NCI-H2171 treated with DMSO at 0.1 percent for 48 hours (cell line): ENCODE measurements at places on chromosomes 7 and 10.

- DNase-seq, result no peak
These were observed 573.7 kb downstream of the PARD3 start for GRCh38 chr10:34241226-34242000.

DNA sequence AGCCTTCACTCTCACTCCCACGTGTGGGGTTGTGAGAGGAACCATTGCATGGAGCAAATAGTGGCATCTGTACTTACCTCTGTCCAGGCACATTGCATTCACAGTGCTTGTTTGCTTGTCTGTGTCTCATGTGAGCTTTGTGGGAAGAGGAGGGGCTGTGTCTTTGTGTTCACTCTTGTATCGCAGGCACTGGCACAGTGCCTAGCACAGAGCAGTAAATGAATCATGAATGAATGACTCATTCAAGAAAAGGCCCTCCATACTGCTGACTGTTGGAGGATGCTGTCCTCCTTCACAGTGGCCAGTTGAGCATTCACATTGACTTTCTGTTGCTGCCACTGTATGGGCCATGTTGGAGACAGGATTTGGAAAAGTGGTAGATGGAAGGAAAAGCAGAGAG lies 125.3 kb downstream of the SORCS3 start:
- DNase-seq, result no peak

DNA sequence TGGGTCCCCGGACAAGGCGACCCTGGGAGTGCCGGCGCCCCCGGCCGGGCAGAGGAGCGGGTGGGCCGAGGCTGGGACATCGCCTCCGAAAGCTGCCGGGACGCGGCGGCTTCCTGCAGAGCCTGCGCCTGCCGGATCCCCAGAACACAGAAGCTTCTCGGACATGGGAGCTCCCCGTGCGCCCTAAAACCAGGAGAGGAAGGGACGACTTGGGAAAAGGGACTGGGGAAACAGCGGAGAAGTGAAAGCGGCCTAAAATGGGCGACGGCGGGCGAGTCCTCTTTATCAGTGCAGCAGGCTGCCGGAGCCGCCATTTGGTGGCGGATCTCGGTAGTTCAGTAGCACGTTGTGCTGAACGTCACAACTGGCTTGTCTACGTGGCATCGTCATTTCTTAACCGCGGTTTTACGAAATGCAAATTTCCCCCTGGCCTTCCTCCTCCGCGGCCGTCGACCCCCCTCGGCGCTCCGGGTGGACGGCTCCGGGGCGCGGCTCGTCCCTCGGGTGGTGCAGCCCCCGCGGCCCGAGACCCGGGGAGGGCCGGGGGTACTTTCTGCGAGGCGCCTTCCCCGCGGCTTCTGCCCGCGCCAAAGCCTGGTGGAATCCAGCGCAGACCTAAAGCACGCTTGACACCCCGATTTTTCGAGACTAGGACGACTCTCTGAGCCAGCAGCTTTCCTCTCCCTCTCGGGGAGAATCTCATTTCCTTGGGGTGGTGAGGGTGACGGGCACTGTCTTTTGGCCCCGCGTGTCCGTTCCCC lies 9.9 kb upstream of the SPAG6 start:
- DNase-seq, result no peak

GRCh38 chr7:112092709-112093395 lies 113.3 kb downstream of the DOCK4 start:
- no peak for DNase-seq

DNA sequence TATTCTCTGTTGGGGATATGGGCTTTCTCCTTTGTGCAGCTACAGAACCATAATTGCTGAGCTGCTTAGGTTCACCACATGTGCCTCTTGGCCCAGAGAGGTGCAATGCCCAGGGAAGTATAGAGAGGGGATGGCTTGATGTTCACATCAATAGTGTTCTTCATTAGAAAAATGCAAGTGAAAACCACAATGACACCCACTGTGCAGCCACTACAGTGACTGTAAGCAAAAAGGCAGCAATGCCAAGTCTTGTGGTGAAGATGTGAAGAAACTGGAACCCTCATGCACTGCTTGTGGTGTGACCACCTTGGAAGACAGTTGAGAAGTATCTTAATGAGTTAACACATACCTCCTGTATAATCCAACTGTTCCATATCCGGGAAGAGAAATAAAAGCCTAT lies 318.9 kb upstream of the ZMIZ1 start:
- DNase-seq, result no peak

DNA sequence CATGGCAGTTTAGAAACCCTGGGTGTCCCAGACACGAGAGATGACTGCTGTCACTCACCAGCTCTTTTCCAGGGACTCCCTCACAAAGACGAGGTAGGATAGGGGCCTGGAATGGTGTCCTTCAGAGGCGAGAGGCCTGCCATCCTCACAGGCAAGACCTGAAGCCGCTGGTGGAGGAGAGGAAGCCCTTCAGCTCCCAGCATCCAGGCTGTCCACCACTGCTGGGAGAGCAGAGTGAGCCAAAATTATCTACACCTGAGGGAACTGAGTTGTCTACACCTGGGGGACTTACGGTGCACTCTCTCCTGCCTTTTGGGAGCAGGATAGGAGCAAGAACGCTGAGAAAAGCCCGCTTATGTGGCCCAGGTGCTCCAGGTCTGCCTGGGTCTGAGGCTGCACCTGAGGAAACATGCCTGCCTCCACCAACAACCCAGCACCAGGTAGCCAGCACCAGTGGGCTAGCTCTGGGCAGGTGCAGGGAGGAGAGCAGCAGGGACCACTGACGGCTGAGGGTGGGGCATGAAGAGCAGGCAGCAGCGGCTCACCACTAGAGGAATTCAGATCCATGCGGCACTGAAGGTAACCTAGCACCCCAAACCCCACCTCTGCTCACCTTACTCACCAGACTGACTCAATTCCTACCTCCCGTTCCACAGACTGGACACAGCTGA lies 357.2 kb downstream of the SH2D4B start:
- no peak for DNase-seq

DNA sequence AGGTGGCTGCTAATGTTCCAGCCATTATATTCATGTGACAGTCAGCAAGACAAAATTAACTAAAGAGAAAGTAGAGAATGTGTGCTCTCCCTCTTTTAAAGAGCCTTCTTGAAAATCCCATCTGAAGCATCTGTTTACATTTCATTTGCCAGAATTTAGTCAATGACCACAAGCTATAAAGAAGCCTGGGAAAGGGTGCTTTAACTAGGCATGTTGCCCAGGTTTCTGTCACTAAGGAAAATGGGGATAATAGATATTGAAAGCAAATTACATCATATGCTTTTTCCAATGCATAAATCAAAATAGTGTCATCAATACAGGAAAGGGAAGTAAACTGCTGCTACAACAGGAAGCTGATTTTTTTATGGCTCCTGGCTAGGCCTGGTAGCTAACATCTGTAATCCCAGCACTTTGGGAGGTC lies 67.7 kb downstream of the ELAPOR2 start:
- DNase-seq, result no peak

- no peak for DNase-seq
These were observed 180.2 kb upstream of the TPK1 start for GRCh38 chr7:145016068-145016467.

GRCh38 chr7:95636140-95636940 lies 40.0 kb upstream of the PDK4 start:
- no peak for DNase-seq

GRCh38 chr10:102394801-102395399 lies 605 bp upstream of the NFKB2 start:
- no peak for DNase-seq

- DNase-seq, result no peak
These were observed 665.0 kb upstream of the FOXK1 start for GRCh38 chr7:4017081-4017480.

DNA sequence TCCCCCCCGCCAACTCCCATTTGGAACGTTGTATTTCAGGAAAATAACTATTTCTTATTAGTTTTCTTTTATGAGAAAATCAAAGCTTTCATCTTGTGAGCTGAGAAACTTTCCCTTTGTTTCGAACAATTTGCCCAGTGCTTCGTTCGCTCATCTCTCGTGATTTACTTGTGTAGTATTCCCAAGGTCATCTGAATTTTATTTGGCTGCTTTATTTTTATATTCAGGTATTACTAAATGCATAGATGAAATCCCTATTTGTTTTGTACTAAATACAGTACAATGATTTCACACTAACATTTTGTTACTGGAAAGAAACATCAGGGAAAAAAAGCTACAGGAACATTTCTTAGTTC lies 12.0 kb upstream of the EBLN1 start:
- DNase-seq, result peak; percentile 22

GRCh38 chr7:30866939-30867338 lies 44.7 kb upstream of the AQP1 start:
- no peak for DNase-seq

GRCh38 chr7:127771707-127772106 lies 119.7 kb downstream of the SND1 start:
- DNase-seq, result no peak
